Activated T-cell treated with anti-CD3 and anti-CD28 coated beads for 1 hour (primary cell): ENCODE measurements at places on chromosomes 5 and 9.

DNA sequence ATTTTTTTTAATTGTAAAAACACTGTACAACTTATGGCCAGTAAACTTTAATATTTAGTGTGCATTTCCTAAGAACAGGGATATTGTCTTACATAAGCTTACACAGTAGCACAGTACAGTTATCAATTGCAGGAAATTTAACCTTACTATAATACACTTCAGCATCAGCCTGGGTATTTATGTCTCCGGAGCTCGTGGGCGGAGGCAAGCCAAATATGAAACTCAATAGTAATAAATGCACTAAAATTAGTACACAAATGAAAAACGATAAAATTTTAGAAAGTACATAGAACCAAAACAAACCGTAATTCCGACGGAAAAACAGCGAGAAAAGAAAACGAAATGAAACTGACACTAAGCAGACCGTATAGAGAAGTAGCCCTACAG, 91.2 kb downstream of the ANXA2R start:
- DNase-seq, result no peak

DNA sequence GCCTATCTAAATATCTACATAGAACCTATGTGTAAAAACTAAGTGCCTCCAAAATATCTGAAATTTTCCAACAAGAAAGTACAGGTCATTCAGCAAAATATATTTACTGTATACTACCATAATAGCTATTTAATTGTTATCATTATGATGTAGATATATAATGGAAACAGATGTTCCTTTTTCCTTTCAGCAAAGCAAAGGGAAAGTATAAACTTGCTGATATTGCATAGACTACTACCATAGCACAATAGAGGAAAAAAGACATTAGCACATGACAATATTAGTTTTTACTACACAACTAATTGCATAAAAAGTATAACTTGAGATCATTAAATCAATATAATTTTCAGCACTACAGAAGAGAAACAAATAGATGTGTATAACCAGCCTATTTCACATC, 14.9 kb downstream of the NR2F1-AS1 start:
- no peak for DNase-seq

DNA sequence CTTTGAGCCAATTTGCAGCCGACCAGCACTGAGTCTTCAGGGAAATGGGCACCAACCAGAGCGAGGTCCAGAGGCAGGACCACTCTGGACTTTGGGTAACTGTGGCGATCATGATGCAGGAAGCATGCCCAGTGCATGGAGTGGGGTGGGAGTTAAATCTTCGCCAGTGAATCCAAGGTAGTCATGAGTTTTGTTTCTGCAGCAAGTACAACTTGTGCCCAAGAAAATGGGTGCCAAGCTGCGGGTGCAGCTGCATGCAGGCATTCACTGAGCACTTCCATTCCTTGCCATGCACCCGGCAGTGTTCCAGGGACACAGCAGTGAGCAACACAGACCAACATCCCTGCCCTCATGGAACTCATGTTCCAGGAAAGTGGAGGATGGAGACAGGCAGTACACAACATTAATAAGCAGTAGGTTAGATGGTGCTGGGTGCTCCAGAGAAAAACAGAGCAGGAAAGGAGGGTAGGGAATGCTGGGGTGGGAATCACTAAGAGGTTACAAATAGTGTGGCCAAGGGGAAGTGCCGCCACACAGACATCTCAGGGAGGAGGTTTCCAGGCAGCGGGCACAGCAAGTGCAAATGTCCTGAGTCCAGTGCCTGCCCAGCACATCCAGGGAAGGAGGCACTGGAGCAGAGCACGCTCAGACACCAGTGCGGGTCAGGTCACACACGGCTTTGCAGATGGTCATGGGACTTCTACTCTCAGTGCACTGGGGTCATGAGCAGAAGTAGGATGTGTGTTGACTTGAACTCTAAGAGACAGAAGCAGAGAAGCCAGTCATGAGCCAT, 48.2 kb upstream of the LMX1B start:
- no peak for DNase-seq

DNA sequence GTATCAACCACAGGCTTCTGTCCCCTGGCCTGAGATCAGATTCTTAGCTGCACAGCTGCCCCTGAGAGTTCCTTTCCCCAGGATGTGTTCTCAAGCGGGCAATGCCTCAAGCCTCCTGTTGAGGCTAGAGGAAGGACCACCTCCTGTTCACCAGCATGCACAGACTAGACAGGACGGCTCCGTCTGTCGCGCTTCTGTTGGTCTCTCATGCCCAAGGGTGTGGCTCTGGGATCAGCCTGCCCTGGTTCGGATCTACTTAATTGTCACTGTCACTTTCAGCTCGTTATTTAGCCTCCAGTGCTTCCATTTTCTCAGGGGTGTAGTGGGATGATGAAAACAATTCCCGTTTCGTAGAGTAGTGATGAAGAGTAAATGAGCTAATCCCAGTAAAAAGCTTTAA, 103.1 kb downstream of the KCNIP1 start:
- DNase-seq, result no peak

DNA sequence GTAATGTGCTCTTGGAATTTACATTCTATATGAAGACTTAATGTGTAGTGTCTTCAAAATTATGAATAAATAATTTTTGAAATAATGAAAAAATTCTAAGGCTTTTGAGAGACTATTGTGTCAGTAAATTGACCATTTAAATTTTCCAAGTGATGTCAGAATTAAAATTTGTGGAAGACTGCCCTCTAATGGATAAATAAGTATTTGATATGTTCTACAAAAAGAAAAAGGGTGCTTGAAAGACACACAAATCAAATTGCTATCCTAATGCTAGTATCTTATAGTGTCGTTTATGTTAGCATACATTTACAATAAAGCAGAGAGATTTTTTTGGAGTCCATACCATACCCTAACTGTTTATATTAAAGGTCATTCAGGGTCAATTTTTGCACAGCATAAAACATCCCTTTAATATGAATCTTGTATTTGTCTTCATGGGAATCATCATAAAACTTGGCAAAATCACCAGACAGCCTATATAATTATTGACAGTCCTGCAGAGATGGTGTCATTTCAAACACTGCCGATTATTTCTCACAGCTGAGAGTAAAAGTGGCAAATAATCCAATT, 120.8 kb upstream of the SLC27A6 start:
- DNase-seq, result no peak

DNA sequence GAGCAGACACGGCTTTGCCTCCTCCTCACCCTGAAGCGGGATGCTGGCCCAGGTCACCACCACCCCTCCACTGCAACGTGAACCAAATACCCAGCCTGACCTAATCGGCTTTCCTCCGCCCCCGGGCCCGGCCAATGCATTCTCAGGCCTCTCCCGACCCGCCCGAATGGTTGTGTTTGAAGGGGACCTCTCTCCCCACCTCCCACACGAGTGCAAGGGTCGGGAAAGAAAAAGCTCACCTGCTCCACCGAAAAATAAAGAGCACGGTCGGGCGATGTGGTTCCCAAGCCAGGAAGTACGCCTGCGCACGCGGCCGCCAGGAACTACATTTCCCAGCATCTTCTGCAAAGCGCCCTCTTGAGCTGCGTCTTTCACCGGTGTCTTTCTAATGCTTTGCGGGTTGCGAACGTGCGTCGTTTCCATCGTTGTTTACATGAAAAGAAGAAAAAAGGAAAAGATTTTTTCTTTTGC, at the start of gene ZNF883:
Gene ZNF883 (minus strand): TSS at position 282 of the 471 bp plus-strand sequence.
- DNase-seq, result peak; percentile 7

- DNase-seq, result no peak
Observed at GRCh38 chr9:119368681-119369581, at the start of gene BRINP1. TSS of gene BRINP1 (minus strand) at chr9:119369435. CDS start at chr9:119313355, 56,080 bp downstream.
